ENCODE measurements at places on chromosomes 3 and 15.

DNA sequence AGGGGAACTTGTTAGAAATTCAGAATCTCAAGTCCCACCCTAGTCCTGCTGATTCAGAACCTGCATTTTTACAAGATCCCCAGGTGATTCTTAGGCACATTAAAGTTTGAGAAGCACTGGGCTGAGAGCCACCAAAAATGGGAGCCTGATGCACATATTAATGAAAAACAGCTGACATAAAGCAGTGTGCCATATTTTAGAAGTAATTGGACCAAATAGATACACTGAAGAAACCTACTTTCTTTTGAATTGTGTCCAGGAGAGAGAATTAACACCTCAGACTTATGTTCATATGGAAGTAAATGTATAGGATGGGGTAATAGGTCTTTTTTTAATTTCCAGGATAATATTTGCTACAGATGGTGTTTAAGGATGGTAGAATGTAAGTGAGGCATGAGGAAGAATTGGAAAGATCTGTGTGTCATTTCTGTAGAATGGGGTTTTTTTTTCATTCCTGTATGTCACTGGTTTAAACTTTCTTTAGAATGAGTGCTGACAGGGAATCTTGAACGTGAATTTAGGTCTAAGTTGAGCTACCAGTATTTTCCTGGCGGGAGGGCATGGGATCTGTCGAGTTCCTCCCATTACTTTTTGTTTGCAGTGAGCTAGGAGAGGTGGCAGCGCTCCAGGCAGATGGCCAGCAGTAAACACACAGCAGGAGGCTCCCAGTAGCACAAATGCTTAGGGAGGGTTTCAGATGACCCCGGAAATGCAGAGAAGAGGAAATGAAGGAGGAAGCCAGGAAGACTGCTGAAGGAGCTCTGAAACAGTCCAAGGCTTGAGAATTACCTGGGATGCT, 185.6 kb downstream of the PLCL2 start:
- DNase-seq, result no peak

DNA sequence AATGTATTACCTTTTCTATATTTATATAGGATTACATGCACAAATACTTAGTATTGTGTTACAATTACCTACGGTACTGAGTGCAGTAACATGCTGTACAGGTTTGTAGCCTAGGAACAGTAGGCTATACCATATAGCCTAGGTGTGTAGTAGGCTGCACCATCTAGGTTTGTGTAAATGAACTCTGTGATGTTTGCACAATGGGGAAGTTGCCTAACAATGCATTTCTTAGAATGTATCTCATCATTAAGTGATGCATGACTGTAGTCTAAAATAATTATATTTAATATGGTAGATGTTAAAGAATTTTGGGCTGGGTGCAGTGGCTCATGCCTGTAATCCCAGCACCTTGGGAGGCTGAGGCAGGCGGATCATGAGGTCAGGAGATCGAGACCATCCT, 281.0 kb downstream of the KLF13 start:
- no peak for DNase-seq

DNA sequence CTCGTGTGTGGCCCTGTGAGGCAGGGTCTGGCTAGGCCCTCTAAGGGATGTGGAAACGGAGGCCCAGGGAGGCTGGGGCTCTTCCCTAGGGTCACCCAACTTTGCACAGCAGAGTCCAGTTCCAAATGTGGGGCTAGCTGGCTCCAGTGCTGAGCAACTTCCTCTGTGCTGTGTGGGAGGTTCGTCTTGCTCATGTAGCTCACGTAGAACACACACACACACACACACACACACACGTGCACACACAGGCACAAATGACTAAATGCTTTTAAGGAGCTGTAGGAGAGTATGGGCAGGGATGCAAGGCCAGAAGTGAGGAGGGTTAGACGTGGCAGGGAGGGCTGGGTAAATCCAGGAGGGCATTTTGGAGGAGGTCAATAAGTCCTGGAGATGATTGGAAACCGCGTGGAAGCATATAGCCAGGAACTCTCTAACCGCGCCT, 213.8 kb downstream of the RPLP1 start:
- no peak for DNase-seq

DNA sequence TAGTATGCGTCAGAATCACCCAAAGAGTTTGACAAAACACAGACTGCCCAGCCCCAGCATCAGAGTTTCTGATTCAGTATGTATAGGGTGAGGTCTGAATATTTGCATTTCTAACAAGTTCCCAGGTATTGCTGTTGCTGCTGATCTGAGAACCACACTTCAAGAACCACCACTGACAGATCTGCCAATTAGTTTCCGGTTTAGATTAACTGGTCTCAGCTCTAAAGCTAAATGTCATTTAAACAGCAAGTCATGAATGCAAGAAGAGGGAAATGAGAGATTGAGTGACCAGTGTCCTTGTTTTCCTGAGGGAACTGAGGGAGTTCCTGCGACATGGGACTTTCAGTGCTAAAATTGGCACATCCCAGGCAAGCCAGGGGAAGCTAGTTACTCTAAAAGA, 305.0 kb downstream of the ZNF385D start:
- no peak for DNase-seq

DNA sequence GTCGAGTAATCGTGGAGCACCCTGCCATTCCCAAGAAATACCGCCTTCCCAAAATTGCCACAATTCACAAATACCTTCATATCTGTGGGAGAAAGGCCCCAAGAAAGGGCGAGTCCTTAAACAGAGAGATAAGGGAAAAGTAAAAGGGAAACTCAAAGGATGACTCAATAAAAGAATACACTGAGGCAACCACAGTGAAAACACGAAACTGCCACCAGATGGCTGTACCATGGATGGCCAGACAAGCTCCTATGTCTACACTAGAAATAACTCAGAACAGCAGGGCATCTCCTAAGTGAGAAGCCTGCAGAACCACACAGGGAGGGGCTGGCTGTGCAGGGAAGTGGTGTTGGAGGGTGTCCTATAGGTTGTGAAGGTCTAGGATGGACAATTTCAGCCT, 25.0 kb downstream of the SRGAP3 start:
- DNase-seq, result no peak
